Stimulated activated CD4-positive, alpha-beta T cell treated with anti-CD3 and anti-CD28 coated beads, Interleukin-4, amount 100 ng/mL, for 4 hours (primary cell): ENCODE measurements at places on chromosomes 3 and 15.

DNA sequence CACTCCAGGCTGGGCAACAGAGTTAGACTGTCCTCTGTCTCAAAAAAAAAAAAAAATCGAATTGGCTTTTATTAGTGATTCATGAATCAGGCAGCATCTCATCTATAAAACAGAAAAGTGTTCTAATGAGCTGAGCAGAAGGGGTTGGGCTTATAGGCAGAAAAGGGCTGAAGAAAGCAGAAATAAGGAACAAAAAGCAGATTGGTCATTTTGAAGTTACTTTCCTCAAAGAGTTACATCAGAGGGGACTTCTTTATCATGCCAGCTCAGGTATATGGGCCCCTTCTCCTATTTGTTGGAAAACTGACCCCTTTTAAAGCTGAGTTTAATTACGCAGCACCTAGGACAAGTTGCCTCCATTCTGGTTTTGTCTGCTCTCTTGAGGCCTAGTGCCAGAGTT is 722 bp upstream of the POGLUT1 start:
- DNase-seq = no peak

DNA sequence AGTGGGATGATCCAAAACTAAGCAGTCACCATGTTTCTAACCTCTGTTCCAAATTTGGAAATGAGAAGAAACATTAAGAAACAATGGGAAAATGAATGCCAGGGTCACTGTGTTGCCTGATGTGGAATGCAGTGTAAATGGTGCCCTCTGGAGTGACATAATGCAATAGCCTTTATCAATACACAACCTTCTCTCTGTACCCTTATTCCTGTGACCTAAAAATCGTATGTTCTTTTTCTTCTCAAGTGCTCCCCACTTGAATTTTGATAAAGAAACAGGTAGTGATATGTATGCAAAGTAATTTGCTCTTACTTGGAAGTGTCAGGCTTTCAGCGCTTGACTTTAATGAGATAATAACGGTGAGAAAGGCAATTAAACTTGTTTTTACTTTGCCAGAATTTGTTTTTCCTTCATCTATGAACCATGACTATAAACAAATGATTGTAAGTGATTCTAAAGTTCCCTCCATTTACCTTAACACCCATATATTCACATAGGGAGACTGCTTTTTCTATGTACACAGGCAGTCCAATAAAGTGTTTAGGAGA is 145.8 kb upstream of the THRB start:
- no peak for DNase-seq

DNA sequence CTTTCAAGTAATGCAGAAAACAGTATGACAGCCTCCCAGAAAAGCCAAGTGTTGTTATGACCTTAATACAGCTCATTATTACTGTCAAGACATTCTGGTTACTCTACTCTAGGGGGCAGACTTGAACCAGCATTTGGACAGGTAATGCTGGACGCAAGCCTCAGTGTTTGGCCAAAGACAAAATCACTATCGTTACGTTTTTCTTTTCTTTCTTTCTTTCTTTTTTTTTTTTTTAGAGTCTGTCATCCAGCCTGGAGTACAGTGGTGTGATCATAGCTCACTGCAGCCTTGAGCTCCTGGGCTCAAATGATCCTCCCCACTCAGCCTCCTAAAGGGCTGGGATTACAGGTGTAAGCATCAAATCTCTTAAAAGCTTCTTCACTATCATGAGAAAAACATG is 29.4 kb upstream of the TMEM45A start:
- no peak for DNase-seq

DNA sequence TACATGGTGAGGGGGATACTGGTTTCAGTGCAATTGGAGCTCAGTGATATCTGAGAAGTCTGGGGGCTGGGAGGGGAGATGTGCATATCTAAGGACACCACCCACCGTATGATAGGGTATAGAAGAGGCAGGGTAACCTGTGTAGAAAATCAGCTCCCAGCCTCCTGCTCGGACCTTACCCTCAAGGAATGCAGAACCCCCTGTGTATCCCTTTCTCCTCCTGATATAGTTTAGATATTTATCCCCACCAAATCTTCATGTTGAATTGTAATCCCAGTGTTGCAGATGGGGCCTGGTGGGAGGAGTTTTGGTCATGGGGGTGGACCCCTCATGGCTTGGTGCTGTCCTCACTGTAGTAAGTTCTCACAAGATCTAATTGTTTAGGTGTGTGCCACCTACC is 48.2 kb upstream of the GATA2 start:
- DNase-seq = no peak

DNA sequence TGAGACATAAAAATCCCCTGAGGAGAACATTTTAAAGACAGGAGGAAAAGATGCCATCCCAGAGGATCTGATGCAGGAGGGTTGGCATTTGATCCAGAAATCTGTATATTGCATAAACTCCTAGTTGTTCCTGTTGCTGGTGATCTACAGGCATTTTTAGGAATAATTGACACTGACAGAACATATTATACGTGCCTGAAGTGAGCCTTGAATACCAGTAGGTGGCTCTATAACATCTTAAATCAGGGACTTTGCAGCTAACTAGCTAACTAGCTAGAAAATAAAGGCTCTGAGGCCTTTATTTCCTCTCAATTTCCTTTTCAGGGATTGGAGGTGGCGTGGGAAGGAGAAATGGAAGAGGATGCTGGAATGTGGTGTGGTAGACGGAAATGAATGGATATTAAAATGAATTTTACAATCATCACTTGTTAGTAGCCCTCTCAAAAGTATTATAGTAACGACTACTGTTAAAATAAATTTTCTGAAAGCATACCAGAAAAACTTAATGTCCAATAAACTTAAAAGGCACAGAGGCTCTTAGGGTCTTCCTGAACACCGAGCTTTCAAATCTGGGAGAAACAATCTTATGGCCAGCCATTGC is 73.8 kb upstream of the ZBED2 start:
- no peak for DNase-seq

- no peak for DNase-seq
Measured at GRCh38 chr15:96158938-96159337, 171.6 kb upstream of the NR2F2 start.

- no peak for DNase-seq
Measured at GRCh38 chr15:37289109-37289765, 188.9 kb upstream of the MEIS2 start.

- no peak for DNase-seq
Measured at GRCh38 chr3:15476378-15476777, 45.1 kb downstream of the COLQ start.

- DNase-seq = no peak
Measured at GRCh38 chr15:95840004-95840403, 490.5 kb upstream of the NR2F2 start.

DNA sequence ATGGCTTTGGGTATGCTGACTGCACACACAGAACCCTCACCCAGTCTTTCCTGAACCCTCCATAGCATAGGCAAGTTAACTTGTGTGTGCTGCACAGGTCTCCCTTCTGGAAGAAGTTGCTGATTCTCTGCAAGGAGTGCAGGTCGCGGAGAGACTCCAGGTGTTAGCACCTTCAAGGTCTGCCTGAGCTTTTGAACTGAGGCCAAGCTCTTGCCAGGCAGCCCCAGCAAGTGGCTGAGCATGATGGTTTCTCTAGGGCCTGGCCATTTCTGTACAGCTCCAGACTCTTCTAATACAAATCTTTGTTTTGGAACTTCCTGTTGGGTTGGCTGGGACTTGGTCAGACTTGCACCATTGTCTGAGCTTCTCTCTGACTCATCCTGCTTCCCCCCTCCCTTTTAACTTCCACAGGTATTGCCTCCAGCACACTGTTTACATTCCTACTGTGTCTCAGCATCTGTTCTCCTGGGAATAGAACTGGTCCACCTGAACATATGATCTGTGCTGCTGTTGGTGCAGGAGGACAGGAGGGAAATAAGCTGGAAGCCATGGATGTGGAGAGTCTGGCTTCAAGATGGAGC is 53.3 kb downstream of the KY start:
- DNase-seq = no peak

DNA sequence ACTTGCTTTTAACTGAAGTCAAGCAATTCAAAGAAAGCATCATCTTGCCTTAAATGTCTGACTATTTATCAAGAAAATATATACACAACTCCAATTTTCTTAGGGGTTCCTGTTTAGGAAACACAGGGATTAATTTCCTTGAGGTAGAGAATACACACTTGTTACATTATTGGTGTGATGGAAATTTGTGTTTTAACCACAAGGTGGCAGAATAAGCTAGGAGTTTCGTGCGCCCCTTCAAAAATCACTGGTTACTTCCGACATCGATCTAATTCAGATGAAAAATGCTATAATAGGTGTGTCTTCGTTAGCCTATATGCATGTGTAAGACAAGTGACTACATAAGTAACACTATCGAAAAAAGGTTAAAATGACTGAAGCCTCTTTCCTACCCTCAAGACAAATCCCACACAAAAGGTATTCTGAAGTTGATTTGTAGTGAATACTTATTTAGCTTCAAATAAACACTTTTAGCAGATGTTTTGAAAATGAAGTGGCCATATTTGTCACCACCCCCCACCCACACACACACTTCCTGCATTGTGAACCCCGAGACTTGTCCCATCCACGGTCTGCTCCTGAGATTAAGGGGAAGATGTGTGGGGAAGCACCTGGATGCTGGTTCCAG is 246.5 kb downstream of the ROBO1 start:
- DNase-seq = no peak

DNA sequence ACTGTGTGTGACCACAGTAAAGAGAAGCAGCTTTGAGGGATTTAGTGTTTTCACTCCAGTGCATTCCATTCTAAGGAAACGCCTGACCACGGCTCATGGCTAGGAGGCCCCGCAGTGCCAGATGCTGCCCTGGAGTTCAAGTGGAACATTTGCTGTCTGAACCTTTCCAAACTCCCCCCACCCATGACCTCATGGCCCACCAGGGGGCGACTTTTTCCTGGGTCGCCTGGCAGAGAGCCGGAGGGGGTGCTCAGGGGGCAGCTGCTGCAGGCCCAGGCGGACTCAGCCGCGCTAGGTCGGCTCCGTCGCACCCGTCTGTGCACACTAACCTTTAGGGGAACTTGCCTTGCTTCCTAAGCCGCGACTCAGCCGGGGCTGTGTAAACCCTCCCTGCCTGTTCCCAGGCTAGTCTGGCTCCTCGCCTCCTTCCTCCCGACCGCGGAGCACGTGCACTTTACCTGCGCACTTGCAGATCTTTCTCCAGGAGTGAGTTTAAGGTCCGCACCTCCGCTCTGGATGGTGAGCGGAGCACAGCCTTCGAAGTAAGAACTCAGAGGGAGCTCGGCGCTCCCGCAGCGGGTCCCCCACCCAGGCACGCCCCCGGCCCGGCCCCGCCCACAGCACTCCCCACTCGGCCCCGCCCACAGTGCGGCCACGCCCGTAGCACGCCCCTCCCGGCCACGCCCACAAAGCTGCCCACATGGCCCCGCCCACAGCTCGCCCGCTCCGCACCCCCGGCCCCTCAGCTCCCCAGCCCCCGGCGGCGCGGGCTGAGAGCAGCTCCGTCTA is at the start of gene OCA2:
OCA2 (minus strand) TSS at position 550 of the 789 bp plus-strand sequence. CDS start 17,441 bp downstream, outside the sequence.
- peak; percentile 61 for DNase-seq

GRCh38 chr3:13069495-13069894 is 3.7 kb downstream of the IQSEC1 start:
- peak; percentile 25 for DNase-seq

- no peak for DNase-seq
Measured at GRCh38 chr15:91698241-91698640, 155.3 kb upstream of the SLCO3A1 start.

GRCh38 chr3:45371621-45372020 is 16.8 kb upstream of the LARS2 start:
- DNase-seq = no peak

DNA sequence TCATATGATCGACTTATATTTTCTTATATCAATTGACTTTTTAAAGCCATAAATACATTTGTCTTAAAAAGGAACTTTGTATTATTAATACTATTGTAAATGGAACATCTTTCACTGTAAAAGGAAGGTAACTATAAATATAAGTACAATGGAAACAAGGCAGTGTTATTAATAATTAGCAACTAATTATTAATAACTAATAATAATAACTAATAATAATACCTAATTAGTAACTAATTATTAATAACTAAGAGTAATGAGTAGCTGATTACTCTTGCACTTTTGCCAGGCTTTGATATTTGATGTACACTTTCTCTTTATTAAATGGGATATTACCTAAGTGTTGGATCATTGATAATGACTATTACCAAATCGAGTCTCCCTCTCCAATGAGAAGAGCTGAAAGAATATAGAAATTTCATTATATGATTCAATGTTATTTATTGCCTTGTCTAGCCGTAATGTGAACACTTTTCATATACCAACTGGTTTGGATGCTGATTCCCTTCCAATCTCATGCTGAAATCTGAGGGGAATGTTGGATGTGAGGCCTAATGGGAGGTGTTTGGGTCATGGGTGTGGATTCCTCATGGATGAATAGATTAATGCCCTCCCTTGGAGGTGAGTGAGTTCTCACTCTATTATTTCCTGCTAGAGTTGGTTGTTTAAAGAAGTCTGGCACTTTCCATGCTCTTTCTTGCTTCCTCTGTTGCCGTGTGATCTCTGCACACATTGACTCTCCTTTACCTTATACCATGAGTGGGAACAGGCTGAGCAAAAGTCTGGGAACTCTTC is 202.1 kb upstream of the ZBTB20 start:
- DNase-seq = no peak

DNA sequence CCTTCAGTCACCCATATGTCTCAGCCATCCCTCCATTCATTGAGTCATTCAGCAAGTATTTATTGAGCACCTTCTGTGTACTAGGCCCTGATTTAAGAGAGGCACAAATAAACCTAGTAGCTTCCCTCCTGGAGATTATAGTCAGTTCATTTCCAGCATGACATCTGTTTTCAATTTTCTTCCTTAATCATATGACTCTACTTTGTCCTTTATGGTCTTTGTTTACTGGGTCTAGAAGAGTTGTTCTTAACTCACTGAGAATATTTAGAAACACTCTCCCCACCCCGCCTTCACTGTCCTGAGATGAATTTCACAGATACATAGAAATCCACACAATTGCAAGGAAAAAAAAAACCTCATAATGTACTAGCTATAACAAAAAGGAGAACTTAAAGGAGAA is 44.8 kb upstream of the ADAMTS9 start:
- no peak for DNase-seq

GRCh38 chr3:175335229-175335628 is 476.1 kb downstream of the NAALADL2 start:
- no peak for DNase-seq

DNA sequence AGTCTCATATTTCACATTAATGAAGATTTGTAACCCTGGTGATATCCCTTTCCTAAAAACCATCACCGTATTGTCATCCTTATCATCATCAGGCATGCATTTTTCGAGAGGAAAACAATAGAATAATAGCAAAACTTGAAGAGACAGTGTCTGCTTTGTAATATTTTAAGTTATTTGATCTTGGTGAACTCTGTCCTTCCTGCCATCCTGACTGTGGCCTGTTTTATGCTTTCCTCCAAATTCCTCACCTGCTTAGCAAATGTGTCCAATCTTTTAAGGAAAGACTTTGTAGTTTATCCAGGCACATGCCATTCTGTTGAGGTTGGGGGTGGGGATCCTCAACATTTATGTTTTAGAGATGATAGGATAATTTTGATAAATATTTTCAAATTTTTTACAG is 306.1 kb upstream of the COL8A1 start:
- DNase-seq = no peak

- DNase-seq = no peak
Measured at GRCh38 chr3:189498995-189499704, 132.0 kb upstream of the TP63 start.
